Activated gamma-delta T cell (primary cell): ENCODE measurements at places on chromosomes 16 and 17.

DNA sequence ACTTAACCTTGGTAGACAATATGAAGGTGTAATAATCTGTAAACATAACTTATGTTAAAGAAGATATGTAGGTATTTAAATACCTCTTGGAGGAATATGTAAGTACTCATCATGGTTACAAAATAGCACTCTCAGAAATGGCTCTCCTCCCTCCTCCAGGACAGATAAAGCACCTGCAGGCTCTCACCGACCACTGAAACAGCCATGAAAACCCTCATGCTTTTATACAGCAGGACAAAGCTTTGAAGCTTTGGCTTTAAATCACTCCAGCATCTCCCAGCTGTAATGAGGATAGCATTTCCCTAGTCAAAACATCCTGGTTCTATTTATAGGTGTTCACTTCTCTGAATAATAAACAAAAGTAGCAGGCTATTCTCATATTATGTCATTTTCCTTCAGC, 69.1 kb upstream of the PMFBP1 start:
- no peak for DNase-seq

DNA sequence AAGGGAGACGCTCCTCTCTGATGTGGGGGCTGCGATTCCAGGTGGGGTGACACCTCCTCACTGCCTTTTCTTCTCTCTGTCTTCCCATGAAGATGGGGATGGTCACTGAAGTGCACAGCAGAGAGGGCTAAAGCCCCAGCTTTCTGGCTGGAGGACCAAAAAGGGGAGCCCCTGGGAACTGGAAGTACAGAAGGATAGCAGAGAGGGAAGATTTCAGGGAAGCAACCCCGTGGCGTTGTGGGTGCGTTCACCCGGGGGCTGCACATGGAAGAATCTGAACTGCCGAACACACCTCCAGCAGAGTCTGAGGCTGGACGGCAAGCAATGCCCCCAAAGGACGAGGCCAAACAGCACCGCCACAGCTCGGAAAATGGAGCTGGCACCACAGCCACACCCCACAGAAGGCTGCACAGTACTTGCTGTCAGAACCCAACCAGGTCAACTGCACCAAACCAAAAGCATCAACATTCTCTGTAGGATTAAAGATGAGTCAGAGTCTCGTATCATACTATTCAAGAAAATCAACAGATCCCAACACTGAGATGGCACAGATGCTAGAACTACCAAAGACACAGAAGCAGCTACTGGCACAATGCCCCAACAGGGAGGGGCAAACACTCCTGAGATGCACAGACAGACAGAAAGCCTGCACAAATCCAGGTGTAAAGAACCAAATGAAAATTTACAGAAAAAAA, 49.9 kb downstream of the MAP1LC3B start:
- no peak for DNase-seq

- DNase-seq, result no peak
These were observed 11.6 kb downstream of the ACLY start for GRCh38 chr17:41907185-41907556.

DNA sequence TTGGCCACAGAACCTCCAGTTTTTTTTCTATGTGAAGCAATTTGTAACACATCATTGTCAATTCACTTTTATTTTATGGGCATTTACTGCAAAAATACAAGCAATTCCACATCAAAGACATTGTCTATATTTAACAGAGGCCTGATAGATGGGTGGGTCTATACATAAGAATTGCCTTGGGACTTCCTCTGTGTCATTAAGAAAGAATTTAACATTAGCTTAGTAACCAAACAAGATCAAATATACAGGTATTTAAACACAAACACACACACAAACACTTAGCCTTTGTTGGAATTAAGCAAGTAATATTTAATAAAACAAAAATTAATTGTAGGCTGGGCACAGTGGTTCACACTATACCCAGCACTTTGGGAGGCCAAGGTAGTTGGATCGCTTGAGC, 4.3 kb upstream of the PITPNC1 start:
- DNase-seq, result no peak

DNA sequence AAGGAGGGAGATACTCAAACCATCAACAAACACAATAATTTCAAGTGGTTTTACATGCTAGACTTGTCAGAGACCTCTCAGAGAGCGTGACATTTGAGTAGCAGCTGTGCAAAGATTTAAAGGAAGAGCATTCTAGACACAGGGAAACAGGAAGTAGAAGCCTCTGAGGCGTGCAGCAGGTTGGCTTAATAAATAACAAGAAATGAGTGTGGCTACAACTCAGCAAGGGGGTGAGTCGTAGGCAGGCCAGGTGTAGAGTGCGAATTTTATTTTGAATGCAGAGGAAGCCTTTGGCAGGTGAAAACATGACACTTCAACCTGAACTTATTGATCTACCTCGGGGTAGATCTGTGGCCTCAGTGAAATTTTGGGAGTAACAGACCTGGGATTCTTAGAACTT, 73.2 kb upstream of the MRTFB start:
- DNase-seq, result no peak

DNA sequence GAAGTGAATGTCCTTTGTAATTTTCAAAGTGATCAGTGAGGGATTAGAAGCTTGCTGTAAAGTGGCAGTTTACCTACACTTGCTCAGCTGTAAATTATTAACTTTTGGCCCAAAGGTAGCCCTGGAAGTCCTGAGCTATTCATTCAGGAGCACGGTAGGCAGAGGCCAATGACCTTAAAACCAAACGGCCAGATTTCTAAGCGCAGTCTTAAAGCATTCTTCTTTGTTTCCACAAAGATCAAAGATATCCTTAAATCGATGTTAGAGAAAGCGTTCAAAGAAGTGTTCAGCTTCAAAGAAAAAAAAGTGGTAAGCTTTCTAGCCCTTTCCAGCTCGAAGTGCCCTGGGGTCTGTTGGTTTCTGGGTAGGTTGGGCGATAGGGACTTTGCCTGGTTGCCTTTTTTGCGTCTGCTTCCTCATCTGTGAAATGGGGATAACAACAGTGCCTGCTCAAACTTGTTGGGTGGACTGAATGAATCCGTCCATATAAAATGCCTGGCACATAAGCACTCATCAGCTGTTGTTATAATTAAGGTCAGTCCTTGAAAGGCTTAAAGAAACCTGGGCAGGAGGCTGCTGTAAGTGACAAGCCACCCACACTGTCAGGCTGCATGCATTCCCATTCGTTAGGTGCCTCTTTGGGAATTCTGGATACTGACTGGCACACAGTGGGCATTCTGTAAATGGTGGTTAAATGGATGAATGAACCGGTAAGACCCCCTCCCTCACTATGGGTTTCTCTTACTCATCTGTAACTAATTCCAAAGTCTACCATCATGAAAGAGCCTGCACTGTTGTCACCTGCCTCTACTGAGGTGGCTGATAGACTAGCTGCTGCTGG, 113.2 kb downstream of the PRKCA start:
- DNase-seq, result no peak

GRCh38 chr16:59859676-59860402, 1125.7 kb upstream of the GOT2 start:
- no peak for DNase-seq

DNA sequence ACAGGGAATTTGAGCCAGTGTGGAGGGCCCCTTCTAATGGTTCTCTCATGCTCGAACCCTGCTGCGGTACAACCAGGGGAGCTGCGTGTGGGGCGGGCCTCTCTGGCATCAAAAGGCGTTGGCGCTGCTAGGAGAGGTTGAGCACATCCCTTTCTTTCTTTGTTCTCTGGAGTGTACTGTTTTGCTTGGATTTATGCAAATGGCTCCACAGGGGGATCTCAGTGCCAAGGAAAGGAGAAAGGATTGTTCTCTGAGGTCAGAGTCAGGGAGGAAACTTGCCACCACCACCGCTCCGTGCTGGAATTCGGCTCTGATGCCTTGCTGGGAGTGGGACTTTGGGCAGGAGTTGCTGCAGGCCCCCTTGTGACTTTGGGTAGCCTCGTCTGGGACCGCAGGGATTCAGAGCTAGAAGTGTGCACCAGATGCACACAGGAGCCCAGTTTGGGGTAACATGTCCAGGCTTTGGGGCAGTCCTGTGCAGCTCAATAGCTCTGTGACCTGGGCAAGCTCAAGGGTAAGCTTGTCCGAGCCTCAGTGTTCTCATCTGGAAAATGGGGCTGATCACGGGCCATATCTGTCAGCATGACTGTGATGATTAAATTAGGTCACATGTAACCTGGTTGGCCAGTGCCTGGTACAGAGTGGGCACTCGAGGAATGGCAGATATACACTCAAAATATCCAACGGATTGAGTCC, 353.0 kb upstream of the EEF2KMT start:
- DNase-seq, result no peak

DNA sequence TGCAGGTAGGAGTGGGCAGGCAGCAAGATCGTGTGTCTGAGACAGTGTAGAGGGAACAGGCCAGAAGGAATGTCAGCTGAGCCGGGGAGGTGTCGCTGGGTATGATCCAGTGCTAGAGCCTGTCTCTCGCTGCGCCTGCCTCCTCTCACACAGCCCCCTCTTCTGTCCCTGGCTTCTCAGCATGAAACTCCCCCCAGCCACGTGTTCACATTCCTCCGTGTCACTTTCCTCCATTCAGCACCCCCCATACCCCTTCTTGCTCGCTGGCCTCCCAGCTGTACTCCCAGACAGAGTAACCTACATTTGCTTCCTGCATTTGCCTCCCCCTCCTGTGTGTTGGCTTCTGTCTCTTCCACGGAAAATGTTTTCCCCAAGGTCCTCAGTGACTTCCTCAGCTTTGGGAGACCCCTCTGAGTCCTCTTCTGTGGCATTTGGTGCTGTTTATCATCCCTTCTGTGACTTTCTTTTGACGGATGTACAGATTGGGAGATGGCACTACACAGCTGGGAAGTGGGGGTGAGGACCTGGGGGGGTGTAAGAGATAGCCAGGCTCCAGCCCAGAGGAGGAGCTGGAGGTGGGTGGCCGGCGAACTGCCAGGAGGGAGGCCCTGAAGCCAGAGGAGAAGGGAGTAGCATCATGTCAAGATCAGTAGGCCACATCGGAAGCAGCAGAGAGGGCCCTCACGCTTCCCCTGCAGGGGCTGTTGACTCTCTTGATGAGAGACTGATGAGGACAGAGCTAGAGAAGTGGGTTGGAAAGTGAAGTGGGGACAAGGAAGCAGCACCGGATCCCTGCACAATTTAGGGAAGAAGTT, 19.2 kb downstream of the SGF29 start:
- no peak for DNase-seq

DNA sequence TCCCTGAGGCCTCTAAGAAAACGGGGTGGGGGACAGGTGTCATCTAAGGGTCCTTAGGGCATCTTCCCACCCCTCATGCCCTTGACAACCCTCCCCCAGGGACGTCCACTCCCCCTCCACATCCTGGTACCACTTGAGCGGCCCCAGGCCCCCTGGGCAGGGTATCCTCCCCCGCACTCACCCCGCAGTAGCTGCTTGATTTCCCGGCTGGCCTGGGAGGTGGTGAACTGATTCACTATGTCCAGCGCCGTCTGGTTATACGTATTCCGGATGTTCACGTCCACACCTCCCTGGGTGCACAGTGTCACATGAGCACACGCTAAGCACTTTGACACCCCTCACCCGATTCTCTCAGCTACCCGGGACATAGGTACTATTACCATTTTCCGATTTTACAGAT, 9.7 kb downstream of the CASKIN2 start:
- no peak for DNase-seq

GRCh38 chr17:76789235-76789788, 51.4 kb downstream of the MFSD11 start:
- DNase-seq, result no peak

- DNase-seq, result no peak
These were observed 4.2 kb upstream of the NTN3 start for GRCh38 chr16:2466667-2467527.

DNA sequence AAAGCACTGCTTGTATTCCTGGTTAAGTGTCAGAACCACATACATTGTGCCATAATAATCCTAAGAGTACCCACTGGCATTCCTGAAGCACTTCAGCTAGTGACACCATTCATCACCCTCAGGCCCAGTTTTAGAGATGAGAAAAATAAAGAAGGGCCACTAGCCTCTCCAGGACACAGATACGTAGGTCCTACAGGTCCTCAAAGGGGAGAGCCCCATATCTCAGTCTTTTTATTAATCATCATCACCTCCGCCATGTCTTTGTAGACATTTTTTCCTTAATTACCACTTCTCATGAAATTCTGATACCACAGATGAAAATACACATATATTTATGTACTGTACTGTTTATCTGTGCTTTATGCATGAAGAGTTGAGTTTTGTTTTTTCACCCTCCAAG, 43.5 kb downstream of the GRB2 start:
- no peak for DNase-seq

DNA sequence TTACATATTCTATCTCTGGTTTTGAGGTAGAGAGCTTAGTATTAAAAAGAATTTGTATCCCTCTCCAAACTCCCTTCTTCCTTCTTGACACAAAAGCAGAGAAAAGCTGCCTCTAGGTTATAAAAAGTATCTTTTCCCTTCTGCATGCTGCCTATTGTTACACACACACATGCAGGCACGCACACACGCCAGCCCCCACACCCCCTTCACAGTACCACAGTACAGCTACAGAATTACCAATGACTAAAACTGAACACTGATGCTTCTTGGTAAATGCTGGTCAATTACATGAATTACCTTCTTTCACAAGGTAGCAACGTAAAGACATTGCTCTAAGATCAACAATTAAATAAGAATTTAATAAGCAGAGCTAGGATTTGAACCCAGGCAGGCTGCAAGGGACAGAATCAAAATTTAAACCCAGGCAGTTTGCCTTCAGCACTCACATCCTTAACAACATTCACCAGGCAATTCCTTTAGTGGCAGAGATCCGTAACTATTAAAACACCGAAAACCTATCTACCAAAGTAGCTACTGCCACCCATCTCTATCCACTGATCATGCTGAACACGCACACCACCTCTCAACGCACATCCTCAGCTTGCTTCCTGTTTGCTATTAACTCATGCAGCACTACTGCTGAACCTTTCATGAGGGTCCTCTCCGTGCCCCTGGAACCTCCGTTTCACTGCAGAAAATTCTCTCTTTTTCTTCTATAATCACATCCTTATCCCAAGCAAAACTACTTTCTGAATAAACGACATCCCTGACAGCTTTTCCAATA, 37.8 kb downstream of the YWHAE start:
- DNase-seq, result no peak

DNA sequence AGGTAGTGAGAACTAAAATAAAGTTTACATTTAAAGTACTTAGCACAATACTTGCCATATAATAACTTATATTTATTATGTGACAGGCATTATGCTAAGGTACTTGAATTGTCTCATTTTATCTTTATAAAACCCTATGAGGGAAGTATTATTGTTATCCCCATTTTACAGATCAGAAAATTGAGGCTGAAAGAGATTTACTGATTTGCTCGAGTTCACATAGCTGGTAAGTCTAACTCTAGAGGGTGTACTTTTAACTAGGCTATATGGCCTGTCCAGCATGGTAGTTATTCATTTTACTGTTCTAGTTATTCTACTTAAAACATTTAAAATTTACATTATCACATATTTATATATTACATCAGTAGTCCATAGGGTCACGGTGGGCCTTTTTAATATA, 113.3 kb upstream of the RBL2 start:
- no peak for DNase-seq

DNA sequence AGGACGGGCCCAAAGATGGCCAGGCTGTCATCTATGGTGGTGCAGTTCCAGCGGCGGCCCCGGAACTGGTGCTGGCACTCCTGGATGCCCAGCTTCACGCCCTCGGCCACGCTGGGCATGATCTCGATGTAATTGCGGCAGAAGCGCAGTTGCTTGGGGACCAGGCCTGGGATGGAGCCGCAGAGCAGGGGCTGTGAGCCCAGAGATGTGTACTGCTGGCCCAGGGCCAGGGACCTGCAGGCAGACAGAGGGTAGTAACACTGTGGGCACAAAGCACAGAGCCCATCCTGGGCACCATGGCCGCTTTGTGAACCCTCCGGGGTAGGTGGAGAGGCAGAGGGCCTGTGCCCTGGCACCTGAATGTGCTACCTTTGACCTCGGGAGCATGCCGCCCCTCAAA, 44.8 kb downstream of the WNT3 start:
- no peak for DNase-seq
